ENCODE measurements at places on chromosomes 16 and 17.
A peak's percentile ranks its signal among the peaks of the same experiment; 100 is the strongest.

- DNase-seq, result no peak
Observed at GRCh38 chr16:66269617-66270332, 96.7 kb upstream of the CDH5 start.

DNA sequence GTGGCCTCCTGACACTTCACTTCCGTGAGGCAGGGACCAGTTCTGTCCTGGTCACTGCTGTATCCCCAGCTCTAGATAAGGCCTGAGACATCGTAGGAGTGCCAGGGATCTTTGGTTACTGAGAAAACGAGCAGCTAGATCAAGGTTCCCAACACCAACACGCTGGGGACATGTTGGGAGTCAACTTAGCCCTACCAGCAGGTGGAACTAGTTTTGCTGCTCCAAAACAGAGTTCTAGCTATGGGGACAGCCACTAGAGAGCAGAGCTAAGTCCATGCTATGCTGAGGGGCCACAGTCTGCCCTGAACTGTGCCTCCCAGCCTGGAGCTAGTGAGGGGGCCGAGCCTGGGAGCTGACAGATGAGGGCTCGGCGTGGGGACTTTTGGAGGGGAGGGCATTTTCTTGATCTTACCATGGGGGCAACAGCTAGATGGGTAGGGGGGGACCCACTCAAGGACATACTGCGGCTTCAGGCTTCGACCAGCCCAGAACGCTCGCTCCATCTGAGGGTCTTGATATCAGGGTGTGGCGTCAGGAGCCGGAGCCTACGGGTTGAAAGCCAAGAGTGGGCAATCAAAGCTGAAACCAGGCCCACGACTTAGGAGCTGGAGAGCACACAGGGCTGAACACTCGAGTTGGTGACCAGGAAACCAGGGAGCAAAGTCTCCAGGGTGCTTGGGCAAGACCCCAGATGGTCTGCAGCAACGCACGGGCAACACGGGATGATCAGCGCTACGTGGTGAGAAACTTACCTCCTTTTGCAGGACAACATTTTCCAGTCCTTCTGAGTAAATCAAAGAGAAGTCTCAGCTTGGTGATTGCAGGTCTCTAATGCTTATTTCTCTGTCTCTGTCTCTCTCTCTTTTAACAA, 13.4 kb downstream of the SNX20 start:
- no peak for DNase-seq

GRCh38 chr17:31068291-31068690, 26.5 kb upstream of the NF1 start:
- DNase-seq, result no peak

- DNase-seq, result peak; percentile 96
Observed at GRCh38 chr17:56699186-56699894, 105.8 kb downstream of the NOG start.

- no peak for DNase-seq
Observed at GRCh38 chr17:8922928-8923327, 42.6 kb downstream of the PIK3R5 start.

GRCh38 chr17:48198950-48199541, 91.5 kb downstream of the SNX11 start:
- DNase-seq, result no peak

DNA sequence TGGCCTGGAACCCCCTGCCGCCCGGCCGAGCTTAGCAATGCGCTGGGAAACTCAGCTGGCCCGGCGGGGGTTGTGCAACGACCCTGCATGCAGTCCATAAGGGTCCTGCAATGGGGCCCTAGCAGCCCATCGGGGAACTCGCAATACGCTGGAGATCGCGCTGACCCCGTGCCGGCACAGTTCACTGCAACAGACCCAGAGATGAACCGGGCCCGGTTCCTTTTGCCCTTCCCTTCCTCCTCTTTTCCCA, 375 bp downstream of the SLC25A11 start:
- no peak for DNase-seq

DNA sequence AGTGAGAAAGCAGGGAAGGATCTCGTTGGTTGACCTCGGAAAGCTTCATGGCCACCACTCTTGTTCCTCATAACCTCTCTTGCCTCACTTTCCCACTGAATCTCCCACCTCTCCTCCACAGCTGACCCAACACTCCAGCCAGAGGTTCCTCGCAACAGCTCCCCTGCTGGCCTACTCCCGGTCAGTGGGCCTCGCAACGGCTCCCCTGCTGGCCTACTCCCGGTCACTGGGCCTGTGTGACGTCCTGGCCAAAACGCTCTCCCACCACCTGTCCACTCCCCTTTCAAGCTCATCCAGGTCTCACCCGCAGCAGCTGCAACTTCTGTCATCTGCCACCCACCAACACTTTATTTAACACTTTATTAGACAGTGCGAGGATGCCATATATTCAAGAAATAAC, 149.1 kb downstream of the VPS53 start:
- DNase-seq, result no peak

DNA sequence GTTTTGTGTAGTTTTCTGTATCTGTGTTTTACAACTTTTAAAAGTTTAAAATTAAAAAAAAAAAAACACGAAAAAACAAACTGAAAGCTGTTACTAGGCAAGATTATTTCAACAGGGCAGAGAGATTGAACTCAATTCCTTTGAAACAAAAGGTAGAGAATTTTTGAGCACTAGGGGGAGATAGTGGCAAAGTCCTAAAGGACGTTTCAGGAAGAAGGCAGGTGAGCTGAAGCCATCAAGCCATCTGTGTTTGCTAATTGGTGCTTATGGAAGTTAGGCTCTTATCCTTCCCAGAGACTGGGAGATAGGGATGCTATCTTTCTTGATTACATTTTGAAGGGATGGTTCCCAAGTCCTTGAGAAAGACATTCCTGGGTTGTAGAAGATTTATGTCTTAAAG, 70.6 kb upstream of the CLEC3A start:
- no peak for DNase-seq

DNA sequence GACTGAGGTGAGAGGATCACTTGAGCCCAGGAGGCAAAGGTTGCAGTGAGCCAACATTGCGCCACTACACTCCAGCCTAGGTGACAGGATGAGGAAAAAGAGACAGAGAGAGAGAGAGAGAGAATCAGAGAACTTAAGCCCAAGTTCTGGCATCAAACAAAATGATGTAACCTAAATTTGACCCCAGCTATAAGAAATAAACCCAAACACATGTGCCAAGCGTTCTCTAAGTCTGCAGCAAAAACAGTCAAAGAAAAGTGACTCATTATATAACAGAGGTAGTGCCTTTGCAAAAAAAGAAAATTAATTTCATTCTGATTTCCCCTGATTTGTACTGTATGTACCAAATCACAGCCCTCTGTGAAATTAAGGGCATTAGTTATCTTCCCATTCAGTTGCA, 89.5 kb downstream of the CDH11 start:
- peak; percentile 9 for DNase-seq

- DNase-seq, result no peak
Observed at GRCh38 chr16:86129541-86129940, 230.6 kb downstream of the IRF8 start.

DNA sequence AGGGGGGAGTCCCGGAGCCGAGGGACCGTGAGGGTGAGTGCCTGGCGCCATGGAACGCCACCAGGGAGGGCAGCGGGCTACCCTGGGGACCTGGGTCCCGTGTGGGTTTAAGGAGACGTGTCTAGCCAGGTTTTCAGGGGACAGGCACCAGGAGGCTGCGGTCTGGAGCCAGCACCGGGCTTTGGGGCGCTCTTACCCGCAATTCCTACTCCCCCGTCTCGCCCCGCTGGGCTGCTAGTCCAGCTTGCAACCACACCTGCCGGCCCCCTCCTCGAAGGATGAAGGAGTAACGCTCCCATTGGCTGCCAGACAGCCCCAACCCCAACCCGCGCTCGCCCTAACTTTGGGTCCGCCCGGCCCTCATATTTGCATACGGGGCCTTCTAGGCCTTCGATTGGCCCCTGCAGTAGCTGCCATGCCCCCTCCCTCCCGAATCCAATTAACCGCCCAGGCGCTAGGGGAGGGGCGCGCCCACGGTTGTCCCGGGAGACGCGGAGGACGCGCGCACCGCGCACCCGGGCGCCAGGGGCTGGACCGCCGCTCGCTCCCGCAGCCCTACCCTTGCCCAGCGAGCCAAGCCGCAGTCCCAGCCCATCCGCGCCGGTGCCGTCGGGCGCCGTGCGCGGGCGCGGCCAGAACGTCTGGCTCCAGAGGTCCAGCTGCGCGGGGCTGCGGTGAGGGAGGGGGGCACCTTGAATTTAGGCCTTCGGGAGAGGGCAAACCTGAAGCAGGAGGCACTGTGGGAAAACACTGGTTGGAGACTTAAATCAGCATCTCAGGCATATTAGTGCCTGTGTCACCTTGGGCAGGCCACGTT, at the start of gene TTLL6:
TSS of gene TTLL6 (minus strand) at position 456 of the 817 bp plus-strand sequence. CDS start at position 299, 157 bp downstream.
- no peak for DNase-seq

DNA sequence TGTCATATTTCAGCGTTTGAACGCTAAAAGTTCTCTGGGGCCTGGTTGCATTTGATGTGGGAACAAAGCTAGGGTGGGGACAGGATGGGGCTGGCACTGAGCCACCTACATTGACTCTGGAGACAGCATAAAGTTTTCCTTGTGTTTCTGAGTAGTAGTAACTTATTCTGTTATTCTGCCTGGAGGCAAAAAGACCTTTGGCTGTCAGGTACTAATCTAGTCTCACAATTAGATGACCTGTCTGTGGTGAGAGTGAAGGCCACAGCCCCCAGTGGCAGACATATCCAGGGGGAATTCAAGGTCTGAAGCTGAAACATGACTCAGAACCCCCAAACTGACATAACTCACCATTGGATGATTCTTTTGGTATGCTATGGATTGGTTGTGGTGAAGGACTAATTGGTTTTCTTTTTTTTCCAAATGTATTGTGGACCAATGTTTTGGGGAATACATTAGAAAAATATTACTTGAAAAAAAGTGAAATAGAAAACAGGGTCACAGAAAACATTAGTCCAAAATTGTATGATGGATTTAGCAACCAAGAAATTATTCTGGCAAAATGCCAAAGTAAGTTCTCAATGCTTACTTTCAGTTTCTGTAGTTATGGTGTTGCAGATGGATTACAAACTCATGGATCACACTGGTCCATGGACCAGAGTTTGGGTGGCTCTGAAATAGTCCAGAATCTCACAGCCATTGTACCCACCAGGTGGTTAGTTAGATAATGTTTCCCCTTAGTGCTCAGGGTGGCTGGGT, 10.5 kb upstream of the SALL1 start:
- DNase-seq, result no peak

- peak; percentile 46 for DNase-seq
Observed at GRCh38 chr17:53627511-53627910, 195.2 kb upstream of the KIF2B start.

- no peak for DNase-seq
Observed at GRCh38 chr16:81004646-81005353, 1.9 kb downstream of the CMC2 start.

DNA sequence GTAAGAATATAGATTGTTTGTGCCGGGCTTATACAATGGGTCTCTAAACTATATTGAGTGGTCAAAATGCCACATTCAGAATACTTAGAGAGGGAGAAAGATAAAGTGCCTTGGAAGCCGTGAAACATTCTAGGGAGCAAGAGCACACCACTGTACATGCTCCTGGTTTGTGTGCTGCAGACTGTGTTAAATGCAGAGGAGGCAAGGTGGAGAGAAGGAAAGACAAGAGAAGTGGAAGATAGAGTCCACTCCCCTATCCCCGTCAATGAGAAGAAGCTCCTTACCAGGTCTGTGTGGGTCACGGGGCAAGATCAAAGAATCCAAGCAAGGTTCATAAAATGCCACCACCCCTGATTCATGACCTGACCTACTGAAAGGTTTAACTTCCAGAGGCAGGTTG, 267.1 kb upstream of the TBX2 start:
- no peak for DNase-seq

DNA sequence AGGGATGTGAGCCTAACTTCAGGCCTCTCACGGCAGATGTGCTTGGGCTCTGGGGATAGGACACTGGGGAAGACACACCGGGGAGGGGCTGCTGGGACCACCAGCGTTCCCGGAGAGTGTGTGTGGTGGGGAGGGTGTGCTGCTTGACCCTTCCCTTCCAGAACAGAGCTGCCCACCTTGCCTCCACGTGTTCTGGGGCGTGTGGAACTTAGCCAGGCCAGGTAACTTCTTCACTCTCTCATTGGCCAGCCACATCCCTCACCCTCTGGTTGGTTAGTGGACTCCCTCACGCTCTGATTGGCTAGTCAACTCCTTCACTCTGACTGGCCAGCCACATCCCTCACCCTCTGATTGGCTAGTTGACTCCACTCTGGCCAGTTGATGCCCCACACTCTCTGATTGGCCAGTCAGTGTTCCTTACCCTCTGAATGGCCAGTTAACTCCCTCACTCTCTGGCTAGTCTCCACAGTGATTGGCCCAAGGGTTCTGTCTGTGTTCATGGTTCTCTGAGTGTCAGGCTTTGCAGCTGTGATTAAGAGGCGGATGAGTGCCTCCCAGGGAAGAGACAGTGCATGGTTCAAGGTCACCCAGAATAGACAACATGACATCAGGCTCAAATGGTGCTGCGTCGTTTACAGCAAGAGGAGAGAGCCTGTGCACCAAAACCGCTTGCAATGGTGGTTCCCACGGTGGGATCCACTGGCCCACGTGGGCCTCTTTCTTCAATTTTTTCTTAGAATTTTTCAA, 10.0 kb downstream of the TMEM235 start:
- no peak for DNase-seq

- no peak for DNase-seq
Observed at GRCh38 chr17:27257031-27257357, 36.9 kb upstream of the WSB1 start.

DNA sequence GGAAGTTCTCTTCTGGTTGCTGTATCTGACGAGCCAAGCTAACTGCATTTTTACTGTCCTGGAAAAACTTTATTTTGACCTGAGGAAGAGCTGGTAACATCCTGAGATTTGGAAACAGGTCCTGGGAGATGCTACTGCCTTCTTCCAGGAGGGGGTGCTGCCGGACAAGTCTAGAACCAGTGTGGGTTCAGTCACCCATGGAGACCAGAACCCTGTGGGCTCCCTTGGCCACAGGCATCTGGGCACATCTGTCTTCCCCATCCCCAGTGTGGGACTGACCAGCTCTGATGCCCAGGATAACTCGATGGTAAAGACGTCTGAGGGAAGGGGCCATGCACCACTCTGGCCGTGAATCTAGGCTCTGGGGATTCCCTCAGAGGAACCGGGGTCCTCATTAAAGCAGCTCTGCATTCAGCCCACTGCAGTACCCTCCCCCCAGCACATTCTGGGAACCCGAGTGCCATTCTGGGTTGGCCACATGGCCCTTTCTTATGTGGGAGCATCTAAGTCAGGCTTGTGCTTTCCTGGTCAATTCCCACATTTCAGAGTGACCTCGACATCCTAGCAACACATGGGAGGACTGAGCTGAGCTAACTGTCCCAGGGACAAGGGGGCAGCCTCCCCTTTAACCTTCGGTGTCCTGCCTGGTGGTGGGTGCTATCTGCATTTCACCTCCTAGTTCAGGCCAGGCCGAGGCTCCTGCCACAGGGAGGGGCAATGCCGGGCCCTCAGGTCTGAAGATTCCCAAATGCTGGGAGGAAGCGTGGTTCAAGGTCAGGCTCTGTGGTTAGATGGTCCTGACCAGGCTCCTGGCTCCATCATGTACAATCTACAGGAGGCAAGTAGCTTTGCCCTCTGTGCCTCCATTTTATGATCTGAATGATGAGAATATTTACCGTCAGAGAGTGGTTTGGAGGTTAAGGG, 6.4 kb downstream of the C16orf86 start:
- peak; percentile 16 for DNase-seq

GRCh38 chr16:23771027-23771426, 16.2 kb downstream of the CHP2 start:
- DNase-seq, result no peak

Measured in fibroblast of skin of left biceps (primary cell).